ENCODE measurements at places on chromosomes 4 and X.

DNA sequence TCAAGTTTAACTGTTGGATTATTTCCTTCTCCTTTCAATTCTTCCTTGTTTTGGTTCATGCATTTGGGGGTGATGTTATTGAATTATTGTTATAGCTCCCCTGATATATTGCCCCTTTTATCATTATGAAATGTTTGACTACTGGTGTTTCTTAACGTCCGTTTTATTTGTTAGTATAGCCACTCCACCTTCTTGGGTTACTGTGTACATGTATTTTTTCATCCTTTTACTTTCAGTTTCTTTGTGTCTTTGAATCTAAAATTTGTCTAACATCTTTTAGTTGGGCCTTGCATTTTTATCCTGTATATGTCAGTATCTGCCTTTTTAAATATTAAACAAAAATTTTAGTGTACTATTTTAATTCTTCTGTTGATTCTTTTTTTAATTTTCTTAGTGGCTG is 88.7 kb downstream of the TNIP2 start:
- DNase-seq, result no peak

- DNase-seq, result no peak
These were observed 65.9 kb downstream of the ANTXR2 start for GRCh38 chr4:80006935-80007744.

DNA sequence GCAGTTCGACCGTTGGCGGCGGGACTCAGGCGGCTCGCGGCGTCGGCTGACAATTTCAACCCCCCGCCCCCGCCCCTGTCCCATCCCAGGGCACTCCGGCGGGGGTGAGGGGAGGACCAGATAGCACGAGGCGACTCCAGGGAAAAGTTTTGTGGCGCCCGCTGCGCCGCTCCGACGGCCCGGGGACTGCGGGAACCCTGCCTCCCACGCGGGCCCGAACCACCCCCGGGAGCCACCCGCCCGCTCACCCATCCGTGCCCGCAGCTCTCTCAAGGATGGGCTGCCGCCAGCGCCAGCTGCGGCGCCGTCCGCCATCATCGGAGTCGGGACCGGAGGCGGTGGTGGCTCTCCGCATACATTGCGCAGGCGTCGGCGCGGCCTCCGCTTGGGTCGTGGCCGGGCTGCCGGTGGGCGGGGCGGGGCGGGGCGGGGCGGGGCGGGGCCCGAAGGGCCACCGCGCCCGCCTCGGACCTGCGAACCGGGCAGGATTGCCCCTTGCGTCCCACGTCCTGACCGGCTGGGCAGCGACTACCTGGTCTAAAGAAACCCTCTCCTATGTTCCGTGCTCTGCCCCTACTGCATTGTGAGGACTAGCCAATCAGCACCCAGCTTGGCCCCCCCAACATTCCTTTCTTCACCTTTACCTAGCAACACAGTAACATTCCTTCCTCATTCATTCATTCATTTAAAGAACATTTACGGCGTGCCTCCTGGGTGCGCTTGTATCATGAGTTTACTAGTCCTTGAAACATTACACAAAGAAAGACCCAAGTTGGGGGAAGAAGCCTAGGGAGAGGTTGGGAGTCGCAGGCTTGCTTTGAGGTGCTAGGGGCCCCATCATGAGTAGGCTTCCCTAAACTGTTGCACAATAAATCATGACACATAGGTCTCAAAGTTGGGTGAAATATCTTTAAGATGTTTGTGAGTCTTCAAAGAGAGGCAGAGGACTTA is at the start of gene MAP7D3:
Gene MAP7D3 (minus strand): TSS at position 360 of the 951 bp plus-strand sequence. CDS start 42 bp downstream, at position 318.
- peak; percentile 75 for DNase-seq

- DNase-seq, result no peak
These were observed 131.6 kb upstream of the SCML1 start for GRCh38 chrX:17605676-17606075.

DNA sequence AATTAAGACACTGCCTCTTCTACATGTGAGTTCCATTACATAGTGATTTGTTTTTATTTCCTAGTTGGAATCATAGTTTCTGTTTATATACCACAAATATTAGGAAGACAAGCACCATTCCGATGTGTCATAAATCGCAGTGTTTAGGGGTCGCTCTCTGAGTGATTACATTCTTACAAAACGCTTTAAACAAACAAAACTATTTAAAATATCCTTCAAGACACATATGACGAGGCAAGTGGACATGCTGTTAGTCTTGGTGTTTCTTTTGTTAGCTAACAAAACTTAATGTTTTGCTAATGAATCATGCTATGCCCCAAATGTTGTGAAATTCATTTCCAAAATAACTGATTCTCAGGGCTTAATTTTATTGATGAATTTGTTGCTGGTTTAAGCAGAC is 1219.3 kb upstream of the PRKX start:
- no peak for DNase-seq

GRCh38 chrX:65642914-65643491 is 24.5 kb upstream of the MSN start:
- DNase-seq, result no peak

- DNase-seq, result no peak
These were observed 81.5 kb upstream of the CD99 start for GRCh38 chrX:2609431-2610238.

DNA sequence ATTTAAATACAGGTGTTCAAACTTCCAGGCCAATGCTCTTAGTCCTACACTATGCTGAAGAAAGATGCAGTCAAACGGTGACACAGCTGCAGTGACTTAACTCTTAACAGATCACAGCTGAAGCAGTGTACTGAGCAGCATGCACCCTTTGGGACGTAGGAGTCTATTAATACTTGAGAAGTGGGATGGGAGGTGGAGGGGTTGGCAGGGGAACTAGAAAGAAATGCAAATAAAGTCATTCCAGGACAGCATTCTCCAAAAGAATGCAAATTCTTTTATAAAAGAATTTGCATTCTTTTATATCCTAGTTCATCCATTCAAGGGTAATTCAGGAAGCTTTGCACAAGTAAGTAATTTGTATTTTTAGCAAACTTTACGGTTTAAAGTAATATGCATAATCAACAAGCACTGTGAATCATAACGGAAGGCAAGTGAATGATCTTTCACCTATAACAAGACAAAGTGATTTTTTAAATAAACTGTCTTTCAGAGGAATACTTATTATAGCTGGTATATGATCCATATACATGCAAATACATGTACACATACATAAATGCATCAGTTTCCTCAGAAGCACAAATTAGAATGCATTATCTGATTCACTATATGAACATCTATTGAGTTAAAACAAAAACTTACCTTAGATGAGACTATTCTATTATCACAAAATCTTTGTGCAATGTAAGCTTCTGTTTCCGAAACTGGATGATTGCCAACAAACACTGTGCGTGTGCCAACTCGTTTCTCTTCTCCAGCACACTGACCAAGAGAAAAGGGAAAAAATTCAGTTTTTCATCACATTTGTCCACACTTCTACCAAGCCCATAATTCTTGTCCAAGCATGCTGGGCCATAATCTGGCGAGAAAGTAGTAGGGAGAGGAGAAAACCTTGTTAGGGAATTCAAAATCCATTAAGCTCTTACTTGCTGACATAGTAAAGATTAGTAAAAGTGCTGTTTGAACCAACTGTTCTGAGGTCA is 106.5 kb downstream of the ATP11C start:
- DNase-seq, result no peak

GRCh38 chrX:54043056-54043455 is 1.2 kb downstream of the PHF8 start:
- no peak for DNase-seq

DNA sequence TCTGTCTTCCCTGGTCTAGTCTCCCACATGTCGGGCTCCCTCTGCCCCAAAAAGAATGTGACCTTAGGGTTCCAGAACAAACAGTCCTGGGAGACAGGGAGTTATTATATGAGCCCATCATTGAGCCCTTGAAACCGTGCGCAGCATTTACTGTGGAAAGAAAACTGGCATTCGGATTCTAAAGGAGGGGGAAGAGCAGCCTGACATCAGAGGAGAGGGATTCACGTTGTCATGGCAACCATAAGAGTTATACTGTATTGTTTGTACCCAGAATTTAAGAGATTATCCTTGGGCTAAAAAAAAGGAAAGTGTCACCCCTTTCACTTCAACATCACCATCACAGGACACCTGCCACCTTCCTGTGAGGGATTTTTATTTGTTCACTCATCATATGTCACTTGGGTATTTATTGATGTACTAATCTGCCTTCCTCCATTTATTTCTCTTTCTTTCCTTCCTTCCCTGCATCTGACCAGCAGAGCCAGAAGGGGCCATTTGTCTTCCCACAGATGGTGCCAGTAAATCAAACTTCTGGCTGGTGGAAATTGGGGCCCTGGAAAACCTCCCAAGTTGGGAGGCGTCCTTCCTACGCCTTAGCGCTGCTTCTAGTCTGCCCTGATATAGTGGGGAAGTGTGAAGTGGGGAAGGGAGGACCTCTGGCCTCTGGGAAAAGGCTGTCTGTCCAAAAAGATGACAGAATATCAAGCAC is 64.9 kb upstream of the FRMPD3 start:
- no peak for DNase-seq

DNA sequence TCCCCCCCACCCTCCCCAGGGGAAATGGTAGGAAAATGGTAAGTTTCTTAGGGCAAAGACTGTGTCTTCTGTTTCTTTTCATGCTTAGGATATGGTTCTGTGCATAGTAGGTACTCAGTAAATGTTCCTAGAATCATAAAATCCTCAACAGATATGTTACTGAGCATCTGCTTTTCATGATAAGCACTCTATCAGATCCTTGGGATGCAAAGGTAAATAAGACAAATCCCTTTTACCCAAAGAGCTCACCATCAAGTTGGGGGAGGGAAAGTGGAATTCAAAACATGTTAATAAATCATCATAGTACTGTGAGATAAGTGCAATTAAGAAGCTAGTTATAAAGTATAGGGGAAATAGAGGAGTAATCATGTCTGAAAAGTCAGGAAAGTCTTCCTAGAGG is 67.9 kb upstream of the OGT start:
- no peak for DNase-seq

DNA sequence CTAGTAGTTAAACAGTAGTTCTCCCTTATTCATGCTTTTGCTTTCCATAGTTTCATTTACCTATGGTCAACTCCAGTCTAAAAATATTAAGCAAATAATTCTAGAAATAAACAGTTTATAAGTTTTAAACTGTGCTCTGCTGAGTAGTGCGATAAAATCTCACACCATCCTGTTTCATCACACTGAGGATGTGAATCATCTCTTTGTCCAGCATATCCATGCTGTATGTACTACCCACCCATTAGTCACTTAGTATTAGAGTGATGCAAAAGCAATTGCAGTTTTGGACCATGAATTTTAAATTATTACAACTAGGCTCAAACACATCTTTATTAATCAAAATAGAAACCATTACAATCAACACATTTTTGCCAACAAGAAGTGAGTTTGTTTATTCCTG is 187.4 kb downstream of the TEX13C start:
- no peak for DNase-seq

- DNase-seq, result no peak
These were observed 61.2 kb downstream of the SCD5 start for GRCh38 chr4:82737354-82737753.
